ENCODE measurements at places on chromosomes 11 and 22.

DNA sequence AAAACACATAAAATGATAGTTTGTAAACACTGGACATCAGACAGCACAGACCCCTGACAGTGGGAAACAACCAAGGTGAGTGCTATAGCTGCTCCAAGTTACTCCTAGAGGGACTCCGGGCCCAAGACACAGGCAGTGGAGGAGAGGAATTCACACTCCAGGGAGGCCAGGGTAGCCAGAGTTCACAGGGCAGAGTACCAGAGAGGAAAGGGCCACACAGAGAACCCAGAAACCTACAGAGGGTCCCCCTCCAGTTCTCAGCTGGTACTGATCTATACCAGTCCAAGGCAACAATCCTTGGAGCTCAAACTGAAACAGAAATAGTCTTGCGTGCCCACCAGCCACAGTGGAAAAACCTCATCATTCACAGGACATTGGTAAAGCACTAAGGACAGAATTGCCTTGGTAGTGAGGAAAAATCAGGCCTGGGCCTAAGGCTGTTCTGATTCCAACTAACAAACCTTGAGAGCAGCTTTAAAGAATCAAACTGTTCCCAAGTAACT, 7.6 kb downstream of the VPS37C start:
- DNase-seq = no peak

- DNase-seq = no peak
Observed at GRCh38 chr11:44244639-44245310, 65.2 kb downstream of the ALX4 start.

DNA sequence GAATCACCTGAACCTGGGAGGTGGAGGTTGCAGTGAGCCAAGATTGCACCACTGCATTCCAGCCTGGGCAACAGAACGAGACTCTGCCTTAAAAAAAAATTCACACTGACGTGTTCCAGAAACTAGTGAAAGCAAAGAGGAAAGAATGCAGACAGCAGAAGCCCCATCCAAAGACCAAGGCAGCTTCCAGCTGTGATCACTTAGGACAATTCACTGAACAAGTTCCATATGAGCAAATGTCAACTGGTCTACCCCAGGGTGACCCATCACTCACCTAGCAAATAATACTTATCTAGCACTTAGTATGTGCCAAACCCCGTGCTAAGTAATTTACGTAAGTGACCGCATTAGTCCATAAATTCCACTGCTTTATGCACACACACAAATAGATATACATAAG, 138.9 kb downstream of the LARGE1 start:
- DNase-seq = no peak

DNA sequence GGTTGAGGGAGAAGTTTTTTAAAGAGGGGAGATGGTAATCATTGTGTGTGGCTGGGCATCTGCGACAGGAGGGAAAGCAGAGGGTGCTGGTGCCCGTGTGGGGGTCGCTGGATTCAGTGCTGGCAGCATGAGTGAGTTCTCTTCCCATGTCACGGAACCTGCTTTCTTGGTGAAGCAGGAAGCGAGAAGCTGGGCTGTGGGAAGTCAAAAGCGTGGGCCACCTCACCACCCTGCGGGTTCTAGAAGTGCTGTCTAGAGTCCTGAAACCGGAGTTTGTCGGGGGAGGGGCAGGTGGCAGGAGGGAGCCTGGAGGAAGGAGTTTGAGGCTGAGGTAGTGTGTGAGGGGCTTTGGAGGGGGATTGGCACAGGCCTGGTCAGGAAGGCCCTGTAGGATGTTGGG, 14.2 kb downstream of the SART1 start:
- no peak for DNase-seq

Data from activated T-cell treated with anti-CD3 and anti-CD28 coated beads for 48 hours (primary cell).